T47D (cell line): ENCODE measurements at places on chromosomes 3 and 15.

- DNase-seq = no peak
These were observed 100.0 kb upstream of the RAP2B start for GRCh38 chr3:153061938-153062528.

DNA sequence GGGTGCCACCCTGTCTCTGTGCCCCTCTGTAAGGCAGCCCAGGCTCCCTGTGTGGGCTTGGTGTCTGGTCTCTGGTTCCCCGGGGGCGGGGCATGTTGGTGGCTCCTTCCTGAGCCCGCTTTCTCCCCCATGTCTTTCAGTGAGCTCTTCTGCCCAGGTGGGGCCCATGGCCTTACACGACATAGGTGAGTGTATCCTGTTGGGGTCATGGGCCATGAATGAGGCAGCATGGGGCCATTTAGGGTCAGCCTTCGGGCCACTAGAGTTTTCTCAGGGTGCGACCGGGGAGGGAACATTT is 195.1 kb downstream of the UBE3A start:
- no peak for DNase-seq

DNA sequence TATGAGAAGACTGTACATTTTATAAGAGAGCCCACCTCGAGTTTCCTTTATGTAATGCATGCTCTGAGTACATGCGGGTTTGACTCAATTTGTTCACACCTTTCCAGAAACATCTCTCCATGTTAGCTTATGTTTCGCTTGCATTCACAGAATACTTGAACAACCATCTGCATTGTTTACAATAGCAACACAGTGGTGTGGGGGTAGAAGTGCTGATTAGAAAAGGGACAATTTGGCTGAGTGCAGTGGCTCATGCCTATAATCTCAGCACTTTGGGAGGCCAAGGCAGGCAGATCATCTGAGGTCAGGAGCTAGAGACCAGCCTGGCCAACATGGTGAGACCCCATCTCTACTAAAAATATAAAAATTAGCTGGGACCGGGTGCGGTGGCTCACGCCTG is 60.9 kb downstream of the NCEH1 start:
- DNase-seq = no peak

- no peak for DNase-seq
These were observed 18.2 kb upstream of the COL8A1 start for GRCh38 chr3:99620077-99620767.

GRCh38 chr3:69216981-69217380 is 94.6 kb upstream of the LMOD3 start:
- DNase-seq = no peak

DNA sequence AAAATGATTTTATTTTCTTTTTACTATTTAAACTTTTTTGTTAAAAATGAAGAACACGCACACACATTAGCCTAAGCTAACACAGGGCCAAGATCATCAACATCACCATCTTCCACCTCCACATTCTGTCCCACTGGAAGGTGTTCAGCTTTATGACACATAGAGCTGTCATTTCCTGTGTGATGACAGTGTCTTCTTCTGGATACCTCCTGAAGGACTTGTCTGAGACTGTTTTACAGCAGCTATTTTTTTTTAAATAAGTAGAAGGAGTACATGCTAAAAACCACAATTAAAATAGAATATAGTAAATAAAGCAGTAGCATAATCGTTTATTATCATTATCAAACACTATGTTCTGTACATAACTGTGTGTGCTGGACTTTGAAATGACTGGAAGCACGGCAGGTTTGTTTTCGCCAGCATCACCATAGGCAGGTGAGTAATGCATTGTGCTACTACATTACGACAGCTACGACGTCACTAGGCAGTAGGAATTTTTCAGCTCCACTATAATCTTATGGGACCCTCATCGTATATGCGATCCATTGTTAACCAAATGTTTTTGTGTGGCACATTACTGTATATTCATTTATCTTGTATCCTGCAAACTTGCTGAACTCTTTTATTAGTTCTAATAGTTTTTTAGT is 72.8 kb downstream of the KLF15 start:
- no peak for DNase-seq

DNA sequence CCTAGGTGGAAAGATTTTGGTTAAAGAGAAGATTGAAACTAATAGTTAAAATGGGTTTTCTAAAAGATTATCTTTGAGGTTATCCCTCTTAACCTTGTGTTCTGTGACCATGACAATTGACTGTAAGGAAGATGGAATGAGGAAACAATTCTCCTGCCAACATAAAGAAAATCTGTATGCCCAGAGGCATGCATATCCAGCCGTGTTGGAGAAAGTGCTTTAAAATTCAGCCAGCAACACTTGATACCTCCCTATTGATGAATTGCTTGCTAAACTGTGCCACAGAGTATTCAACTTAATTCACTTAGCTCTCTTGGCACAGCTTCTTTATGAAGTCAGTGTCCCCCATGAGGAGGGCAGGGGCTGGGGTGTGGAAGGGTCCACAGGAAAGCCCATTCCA is 203.5 kb downstream of the UBE2E2 start:
- peak; percentile 58 for DNase-seq

DNA sequence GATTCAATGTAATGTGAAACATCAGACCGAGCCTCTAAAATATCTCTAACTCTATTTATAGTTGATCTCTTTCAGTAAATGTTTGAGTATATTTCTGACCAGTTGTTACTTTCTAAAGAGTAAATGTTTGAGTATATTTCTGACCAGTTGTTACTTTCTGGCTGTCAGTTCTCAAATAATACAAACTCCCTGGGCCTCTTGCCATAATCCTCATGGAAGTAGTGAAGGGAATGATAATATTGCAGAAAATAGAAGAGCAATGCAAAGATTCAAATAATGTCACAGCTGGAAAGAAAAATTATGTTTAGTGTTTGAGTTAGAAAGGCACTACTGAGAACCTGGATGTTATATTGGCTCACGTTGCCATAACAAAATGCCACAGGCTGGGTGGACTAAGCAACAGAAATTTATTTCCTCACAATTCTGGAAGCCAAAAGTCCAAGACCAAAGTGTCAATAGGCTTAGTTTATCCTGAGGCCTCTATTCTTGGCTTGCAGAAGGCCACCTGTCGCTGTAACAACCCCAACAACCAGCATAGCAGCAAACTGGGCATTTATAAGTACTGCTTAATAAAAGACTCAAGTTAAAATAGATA is 470.6 kb upstream of the BCHE start:
- no peak for DNase-seq

DNA sequence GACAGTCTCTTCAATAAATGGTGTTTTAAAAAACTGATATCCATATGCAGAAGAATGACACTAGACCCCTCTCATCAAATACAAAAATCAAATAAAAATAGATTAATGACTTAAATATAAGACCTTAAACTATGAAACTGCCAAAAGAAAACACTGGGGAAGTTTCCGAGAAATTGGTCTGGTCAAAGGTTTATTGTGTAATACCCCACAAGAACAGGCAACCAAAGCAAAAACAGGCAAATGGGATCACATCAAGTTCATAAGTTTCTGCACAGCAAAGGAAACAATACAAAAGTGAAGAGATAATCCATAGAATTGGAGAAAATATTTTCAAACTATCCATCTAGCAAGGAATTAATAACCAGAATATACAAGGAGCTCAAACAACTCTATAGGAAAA is 126.2 kb downstream of the GOLIM4 start:
- no peak for DNase-seq

GRCh38 chr3:66717806-66718205 is 217.0 kb upstream of the LRIG1 start:
- DNase-seq = no peak
